ENCODE measurements at places on chromosomes 16 and 17.

GRCh38 chr16:57184887-57185445 lies 873 bp downstream of the PSME3IP1 start:
- DNase-seq: no peak

GRCh38 chr17:19744492-19744891 lies 3.6 kb downstream of the ALDH3A1 start:
- DNase-seq: no peak

DNA sequence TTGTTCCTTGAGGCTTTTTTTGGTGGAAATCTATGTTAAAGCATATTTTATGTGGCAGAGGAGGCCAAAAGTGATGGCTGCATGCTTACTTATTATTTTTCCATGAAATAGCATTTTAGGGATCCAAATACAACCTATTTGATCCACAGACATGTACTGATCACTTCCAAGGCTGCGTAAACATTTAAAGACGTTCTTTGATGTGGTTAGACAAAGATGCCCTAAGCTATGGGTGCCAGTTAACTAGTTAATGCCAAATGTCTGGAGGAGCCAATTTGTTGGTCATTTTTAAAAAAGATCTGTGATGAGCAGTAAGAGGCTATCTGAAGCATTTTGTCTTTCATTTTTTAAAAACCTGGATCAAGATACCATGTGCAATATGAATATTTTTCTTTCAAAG lies 17.3 kb upstream of the PRKCA start:
- no peak for DNase-seq

DNA sequence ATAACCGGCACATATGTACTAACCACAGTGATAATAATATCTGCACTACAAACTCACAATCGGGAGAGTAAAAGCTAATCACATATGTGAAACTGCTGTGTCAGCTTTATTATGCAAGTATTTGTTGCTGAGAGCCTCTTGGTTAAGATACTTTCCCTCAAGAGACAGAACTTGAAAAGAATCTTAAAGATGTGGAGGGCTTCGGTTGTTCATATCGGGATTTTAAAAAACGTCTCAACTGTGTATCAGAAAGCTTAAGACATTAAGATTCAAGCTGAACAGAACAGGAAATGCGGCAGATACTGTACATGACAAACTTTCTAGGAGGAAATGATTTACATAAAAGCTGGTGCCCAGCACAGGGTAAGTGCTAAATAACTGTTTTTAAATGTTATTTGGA lies 27.5 kb upstream of the HLF start:
- DNase-seq: no peak

DNA sequence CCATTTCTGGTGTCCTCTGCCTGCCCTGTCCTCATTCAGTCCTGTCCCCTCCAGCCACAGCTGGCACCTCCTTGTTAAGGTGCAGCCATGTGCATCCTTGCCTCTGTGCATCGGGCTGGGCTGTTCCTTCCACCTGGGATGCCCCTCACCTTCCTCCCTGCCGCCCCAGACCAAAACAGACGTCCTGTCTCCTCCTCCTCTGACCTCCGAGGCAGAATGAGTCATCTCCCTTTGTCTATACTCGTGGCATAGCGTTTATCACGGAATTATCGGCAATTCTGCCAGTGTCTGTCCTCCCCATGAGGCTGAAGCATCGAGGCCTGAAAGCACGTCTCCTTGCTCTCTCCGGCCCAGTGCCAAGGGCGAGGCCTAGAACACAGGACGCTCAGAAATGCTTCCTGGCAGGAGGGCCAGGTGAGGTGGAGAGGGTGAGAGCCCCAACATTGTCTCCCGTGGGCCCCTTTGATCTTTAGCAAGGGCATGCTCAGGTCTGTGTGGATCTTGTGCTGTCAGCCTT lies 4.6 kb downstream of the RAI1 start:
- no peak for DNase-seq

DNA sequence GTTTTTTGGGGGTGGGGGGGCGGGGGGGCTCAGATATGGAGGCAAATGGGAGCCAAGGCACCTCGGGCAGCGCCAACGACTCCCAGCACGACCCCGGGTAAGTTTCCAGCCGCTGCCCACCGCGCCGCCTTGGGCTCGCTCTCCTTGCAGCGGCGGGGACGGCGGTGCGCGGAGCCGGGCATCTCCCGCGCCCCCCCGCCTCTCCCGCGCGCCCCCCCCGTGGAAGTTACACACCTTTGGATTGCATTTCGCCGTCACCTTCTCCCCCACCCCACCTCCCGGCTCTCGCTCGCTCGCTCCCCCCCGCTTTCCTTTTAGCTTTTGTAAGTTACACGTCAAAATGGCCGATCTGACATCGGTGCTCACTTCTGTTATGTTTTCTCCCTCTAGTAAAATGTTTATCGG lies 387 bp downstream of the MSI2 start:
- no peak for DNase-seq

DNA sequence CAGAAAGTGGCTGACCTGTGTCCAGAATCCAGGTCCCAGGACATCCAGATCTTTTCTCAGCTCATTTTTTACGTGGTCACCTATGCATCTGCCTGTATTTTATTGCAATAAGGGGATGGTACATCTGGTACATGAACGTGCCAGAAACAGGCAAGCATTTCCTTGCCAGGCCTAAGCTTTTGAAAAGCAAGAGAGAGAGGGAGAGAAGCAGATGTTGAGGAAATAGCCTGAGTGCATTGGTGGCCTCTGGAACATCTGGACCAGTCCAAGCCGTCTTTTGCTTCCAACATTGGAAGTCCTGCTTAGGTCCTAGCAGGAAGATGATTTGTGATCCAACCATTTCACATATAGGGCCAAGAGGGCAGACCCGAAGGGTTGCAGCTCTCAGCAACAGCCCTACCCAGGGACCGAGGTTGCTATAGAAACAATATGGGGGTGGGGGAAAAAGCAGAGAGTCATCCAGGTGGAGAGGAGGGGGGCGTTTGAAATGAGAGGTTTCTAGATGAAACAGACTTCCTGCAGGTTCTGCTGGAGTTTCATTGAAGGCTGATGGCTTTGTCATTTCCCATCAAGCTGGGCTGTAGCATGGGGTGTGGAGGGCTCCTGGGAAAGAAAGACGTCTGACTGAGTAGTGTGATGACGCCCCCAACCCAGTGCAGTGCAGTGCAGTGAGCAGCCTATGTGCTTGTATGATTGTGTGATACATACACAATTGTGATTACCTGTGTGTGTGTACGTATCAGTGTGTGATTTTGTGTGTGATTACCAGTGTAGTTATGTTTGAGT lies 61.6 kb downstream of the SHISA6 start:
- DNase-seq: no peak

DNA sequence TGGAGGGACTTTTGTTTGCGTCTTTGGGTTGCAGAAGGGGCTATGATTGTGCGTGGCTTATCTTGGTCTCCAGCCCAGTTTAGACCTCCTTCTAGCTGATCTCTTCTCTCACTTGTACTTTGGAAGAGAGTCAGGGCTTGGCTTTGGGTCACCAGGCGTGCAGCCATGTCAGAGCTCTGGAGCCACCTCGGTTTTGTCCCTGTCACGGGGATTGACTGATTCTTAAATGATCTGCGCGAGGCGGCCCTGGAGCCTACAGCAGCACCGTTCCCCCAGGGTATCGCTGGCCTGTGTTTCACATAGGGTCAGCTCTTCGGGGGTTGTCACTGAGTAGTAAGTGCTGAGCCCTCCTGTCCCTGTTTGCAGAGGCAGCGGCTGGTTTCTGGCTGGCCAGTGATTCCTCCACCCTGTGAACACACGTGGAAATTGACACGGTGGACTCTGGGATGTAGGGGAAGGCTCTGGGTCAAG lies 209.8 kb upstream of the CHMP6 start:
- no peak for DNase-seq

- no peak for DNase-seq
Observed at GRCh38 chr17:69997332-69997731, 77.7 kb upstream of the KCNJ16 start.

- no peak for DNase-seq
Observed at GRCh38 chr16:25134166-25134700, 22.7 kb downstream of the LCMT1 start.

DNA sequence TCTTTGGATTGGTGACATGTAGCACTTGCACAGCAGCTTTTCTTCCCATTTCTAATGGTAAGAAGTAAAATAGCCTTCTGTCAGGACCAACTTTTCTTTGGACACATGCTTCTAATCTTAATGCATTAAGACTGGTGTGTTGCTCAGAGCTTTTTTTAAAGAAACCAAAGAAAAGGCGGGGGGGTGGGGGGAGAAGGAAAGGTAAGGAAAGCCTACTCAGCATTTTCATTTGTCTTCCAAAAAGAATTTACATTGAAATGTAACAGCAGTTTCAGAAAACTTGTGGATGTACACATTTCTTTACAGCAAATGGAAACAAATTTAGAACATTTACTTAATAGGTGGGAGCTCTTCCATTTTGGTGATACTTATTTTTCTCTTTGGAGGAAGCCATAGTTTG lies 49.6 kb downstream of the NLK start:
- no peak for DNase-seq

GRCh38 chr16:80788027-80788426 lies 16.4 kb downstream of the CDYL2 start:
- DNase-seq: no peak

DNA sequence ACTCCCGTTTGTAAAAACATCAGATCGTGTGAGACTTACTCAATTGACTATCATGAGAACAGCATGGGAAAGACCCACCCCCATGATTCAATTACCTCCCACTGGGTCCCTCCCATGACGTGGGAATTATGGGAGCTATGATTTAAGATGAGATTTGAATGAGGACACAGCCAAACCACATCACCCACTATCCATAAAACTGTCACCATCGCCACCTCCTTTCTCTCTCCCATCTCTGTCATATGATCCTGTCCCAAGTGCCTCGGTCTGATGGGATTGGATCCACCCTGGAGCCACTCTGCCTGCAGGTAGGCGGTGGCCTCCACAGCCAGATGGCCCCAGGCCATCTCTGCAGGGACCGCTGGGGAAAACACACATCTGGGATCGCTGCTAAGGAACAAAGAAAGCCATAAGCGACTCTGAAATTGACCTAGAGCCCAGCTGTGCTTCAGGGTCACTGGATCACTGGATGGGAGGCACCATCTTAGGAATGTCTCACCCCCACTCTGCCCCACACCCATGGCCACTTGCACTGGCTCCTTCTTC lies 61.2 kb downstream of the TMEM186 start:
- DNase-seq: no peak

- no peak for DNase-seq
Observed at GRCh38 chr17:58352596-58353388, 791 bp upstream of the SUPT4H1 start.

DNA sequence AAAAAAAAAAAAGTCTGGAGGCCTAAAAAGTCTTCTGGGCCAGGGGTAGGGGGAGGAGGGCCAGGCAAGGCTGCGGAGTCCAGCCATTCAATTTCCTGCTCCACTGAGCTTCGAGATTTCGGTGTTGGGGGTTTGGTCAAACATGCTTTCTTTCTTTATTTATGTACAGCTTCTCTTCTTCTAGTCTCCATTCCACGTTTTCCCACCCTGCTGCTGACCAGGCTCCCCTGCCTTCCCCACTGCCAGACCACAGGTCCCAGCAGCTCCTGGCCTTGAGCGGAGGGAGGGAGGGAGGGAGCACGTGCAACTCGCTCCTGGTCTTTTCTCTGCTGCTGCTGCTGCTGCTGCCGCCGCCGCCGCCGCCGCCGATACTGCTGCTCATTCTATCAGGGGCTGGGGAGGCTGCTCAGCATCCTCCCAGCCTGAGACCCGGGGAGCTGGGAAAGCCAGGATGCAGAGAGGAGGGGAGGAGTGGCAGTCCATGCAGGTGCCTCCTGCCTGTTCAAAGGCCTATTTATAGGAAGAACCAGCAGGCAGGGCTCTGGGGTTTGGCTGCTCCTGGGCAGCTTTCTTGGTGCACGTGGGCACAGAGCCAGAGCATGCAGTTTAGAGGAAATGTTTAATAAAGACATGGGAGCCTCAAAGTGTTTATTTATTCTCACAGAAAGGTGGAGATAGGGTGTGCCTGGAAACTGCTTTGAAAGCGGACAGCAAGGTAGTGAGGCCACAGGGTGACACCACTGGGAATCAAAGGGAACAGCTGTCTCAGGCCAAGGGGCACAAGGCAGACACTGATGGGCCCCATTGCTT lies 23.4 kb upstream of the ZFHX3 start:
- no peak for DNase-seq

DNA sequence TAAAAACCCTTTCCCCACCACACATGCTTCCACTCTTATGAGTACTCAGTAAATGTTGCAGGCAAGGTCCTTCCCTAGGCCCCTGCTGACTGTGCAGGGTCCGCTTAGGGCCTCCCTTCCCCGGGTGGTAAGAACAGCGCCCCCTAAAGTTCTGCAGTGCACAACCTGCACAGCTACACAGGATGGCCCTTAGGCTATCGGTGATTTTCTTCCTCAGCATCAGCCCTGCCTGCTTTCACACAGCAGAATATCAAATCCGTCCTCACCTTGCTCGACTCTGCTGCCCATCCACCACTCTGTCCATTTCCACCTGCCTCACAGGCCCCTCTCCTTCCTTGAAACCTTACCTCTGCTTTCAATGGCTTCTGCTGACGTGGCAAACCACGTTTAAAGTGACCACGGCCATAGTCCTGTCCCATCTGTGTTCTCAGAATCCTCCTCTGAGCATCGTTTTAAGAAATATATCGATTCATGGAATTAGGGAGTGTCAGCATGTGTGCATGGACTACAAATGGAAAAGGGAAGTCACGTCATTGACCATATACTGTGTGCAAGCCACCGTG lies 51.4 kb upstream of the TMEM132E start:
- no peak for DNase-seq

- DNase-seq: no peak
Observed at GRCh38 chr17:50472286-50472685, 3.6 kb upstream of the CHAD start.

- DNase-seq: no peak
Observed at GRCh38 chr17:27882162-27882840, 10.9 kb downstream of the LYRM9 start.

- DNase-seq: no peak
Observed at GRCh38 chr16:81633147-81633619, 145.9 kb upstream of the PLCG2 start.

- no peak for DNase-seq
Observed at GRCh38 chr17:65005858-65006257, 50.7 kb downstream of the GNA13 start.

DNA sequence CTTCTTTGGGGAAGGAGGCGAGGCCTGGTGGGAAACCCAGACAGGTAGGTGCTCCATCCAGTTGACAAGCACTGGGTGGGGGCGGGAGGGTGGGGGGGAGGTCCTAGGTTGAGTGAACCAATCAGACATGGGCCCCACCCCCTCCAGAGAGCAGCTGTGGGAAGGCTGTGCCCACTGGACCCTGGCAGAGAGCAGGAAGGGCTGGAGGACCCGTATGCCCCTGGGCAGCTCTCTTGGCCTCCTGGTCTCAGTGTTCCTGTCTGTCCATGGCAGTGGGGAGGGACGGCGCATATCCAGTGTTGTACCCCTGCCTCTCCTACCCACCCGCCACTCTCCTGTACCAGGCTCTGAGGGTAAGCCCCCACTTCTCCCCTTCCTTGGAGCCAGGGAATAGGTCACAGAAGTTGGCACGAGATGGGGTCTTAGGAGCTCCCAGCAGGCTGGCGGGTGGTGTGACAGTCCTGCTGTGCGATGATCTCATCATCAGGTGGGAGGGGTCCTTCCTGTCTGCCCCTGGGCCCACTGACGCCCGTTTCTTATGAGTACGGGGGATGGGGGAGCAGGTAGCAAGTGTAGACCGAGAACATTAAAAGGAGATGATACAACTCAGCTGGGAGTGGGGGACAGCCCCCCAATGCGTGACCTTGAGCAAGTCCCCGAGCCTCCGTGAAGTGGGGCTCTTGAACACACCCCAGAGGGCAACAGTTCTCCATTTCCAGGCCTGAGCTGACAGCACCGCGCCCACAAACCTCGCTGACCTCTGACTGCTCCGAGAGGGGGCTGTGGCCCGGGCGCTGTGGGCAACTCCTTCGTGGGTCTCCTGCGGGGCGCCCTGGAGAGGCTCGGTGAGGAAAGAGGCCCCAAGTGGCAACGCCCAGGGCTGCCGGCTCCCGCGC lies 1.2 kb upstream of the ZFPM1 start:
- no peak for DNase-seq

Data from stimulated activated CD4-positive, alpha-beta T cell treated with anti-CD3 and anti-CD28 coated beads, Interleukin-15, amount 100 ng/mL, for 48 hours (primary cell).